B cell (primary cell): ENCODE measurements at places on chromosomes 6 and 20. TPM values are rescaled to one million over a fixed set of nuclear protein-coding genes. Genes with fewer than 3 reads are reported as not detected.
A peak's percentile ranks its signal among the peaks of the same experiment; 100 is the strongest.

DNA sequence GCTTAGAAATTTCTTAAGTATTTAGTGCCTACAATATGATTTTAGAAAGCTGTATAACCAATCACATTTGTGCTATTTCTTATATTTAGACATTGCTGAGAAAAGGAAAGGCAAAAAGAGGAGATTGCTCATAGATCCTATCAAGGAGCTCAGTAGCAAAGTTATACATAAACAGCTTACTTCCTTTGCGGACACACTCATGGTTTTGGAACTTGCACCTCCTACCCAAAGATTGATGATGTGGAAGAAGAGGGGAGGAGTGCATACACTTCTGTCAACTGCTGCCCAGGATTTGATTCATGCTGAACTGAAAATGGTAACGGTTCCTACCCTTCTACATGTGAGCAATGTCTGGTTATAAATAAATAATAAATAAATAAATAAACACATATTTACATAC is 16.7 kb downstream of the RAD21L1 start:
- DNase-seq: no peak

The SEL1L2 gene
- total RNA-seq: not detected in 2 replicates

GRCh38 chr6:4259391-4259790 is 124.0 kb upstream of the ECI2 start:
- no peak for DNase-seq

GRCh38 chr20:37336369-37337207 is 9.4 kb upstream of the SRC start:
- peak; percentile 81 for DNase-seq

The TINAG gene
- total RNA-seq: not detected in 2 replicates
